KG1 (cell line): ENCODE measurements at places on chromosomes 12 and 14.

GRCh38 chr12:92438641-92439419, 264.0 kb upstream of the PLEKHG7 start:
- no peak for DNase-seq

DNA sequence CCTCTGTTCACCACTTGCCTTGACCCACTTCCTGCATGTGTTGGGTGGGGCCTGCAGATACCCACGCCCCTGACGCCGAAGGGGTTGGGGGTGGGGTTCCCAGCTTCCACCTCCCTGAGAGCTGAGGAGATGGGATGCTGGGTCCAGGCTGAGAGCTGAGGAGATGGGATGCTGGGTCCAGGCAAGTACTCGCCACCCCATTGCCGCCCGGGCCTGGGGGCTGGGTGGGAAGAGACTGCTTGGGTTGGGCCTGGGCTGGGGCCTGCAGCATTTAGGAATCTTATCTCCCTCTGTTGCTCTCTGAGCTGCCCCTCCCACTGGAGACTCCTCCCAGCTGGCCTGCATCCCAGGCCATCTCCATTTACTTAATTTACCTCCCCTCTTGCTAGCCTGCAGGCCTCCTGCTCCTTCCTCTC, 17.4 kb downstream of the TEAD4 start:
- no peak for DNase-seq

GRCh38 chr12:79294590-79294989, 396.2 kb downstream of the PAWR start:
- no peak for DNase-seq

DNA sequence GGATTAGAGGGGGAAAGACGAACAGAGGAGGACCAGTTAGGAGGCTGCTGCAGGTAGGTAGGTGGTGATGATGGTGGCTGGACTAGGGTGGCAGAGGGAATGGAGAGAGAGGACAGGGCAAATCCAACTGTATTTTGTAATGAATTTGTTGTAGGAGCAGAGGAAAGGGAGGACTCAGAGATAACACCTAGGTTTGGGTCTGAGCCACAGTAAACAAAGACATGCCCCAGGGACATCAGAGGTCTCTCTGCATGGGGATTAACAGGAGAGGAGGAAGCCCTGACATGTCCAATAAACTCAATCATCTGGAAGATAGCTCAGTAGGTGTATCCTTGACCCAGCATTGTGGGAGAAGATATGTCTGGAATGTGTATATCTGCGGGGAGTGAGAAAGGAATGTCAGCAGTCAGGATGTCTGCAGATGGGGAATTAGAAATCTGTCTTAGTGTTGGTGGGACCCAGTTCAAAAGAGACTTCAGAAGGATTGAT, 4.7 kb upstream of the SLC48A1 start:
- DNase-seq: no peak

DNA sequence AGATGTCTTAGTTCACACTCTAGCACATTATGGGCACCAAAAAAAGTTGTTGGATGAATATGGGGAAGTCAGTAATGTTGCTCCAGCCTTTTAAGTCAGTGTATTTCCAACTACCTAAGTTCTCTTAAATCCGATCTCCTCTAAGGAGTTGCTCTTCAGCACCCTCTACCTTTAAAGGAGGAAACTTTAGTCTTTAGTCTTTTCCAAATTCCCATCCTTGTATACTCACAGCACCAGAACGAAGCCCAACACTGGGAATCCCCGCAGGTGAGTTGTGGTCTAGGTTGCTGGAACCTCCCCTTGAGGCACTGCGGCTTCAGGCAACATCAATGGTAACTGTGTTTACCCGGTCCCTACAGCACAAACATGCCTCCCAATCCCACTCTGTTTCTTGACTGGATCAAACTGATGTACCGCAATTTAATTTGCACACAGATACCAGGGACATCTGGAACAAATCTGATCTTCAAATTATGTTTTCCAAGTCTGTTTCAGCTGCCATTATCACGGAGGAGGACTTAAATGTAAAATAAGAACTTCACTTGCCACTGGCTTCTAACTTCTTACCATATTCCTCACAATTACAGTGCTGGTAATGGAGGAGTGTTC, 179.0 kb downstream of the FOXN3 start:
- no peak for DNase-seq
